Tongue (tissue), 3 donors: ENCODE measurements at places on chromosomes 7 and 10. TPM values are rescaled to one million over a fixed set of nuclear protein-coding genes. Genes with fewer than 3 reads are reported as not detected.
A peak's percentile ranks its signal among the peaks of the same experiment; 100 is the strongest.

Gene SFTPD
- 1.2 TPM for total RNA-seq

Gene ARL4A
- total RNA-seq: 34.3 TPM

Gene TCF7L2
- 17.2 TPM for total RNA-seq

Gene ASB4
- total RNA-seq: 26.9 TPM

Gene STEAP1B
- 3.0 TPM for total RNA-seq

Gene STAM
- total RNA-seq: 23.7 TPM

Gene GIMAP7
- 8.2 TPM for total RNA-seq

Gene PDE1C
- 9.9 TPM for total RNA-seq

Gene FXYD4
- total RNA-seq: not detected

Gene CDNF
- 4.8 TPM for total RNA-seq

Gene SEMA3C
- total RNA-seq: 212 TPM

Gene TMEM196
- total RNA-seq: not detected

Gene SFTPA1
- not detected for total RNA-seq

Gene SEC61A2
- total RNA-seq: 15.3 TPM

Gene NEURL1
- 46.2 TPM for total RNA-seq

Gene GNAT3
- total RNA-seq: 4.0 TPM

DNA sequence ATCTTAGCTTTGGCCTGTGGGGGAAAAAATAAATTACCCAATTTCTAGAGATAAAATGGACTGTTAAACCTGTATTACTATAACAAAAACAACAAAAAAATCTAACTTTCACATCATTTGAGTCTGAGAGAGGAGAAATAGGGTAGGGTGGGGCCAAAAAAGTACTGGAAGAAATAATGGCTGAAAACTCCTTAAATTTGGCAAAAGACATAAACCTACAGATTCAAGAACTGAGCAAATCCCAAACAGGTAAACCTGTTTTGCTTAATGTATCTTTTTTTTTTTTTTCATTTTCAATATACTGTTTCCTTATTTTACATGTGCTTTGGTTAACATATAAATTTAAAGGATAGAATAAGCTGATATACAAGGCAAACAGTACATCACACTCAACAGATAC lies 27.1 kb downstream of the SYPL1 start:
- DNase-seq: no peak

- DNase-seq: no peak
Measured at GRCh38 chr7:116679500-116679899, 7.5 kb downstream of the MET start.

DNA sequence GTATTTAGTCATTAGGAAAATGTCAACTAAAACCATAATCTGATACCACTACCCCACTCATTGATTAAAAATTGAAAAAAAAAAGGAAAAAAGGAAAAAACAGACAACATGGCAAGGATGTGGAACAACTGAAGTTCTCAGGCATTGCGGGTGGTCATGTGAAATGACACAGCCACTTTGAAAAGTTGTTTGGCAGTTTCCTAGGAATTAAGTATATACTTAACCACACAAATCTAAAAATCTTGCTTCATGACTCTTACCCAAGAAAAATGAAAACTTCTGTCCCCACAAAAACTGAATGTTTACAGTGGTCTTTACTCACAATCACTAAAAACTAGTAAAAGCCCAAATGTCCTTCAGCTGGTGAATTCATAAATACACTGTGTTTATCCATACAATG lies 254.5 kb downstream of the AHR start:
- DNase-seq: no peak

GRCh38 chr10:78806681-78807221 lies 262.0 kb upstream of the ZMIZ1 start:
- no peak for DNase-seq

DNA sequence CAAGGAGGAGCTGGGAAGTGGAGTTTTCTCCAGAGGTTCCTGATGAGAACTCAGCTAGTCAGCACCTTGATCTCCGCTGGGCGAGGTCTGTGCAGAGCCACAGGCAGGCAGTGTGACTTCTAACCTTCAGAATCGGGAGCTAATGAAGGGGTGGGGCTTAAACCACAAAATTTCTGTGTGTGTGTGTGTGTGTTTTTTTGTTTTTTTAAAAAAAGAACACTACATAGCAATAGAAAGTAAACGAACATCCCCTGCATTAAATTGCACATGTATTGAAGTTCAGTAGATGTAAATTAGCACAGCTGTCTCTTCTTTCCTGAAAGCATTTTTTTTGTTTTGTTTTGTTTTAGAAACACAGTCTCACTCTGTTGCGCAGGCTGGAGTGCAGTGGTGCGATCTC lies 46.2 kb downstream of the RBM17 start:
- no peak for DNase-seq

DNA sequence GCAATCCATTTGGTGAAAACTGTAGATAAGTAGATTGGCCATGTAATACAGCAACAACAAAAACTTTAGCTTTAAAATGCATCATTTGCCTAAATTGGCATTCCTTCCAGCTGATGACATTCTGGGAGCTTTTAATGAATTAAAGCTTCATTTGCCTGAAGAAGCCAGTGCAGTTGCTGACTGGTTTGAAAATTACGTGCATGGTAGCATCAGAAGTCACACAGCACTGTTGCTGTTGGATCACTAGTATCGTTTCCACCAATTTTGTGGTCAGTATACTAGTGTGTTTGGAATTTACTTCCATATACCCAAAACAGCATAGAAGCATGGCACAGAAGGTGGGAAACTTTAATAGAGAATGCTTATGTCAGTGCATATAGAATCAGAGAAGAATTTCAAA lies 194.9 kb downstream of the ETV1 start:
- DNase-seq: no peak

- DNase-seq: no peak
Measured at GRCh38 chr10:71272056-71272771, 46.8 kb upstream of the SLC29A3 start.

GRCh38 chr7:103944230-103944900 lies 45.1 kb downstream of the RELN start:
- DNase-seq: no peak

GRCh38 chr7:135180122-135180521 lies 9.6 kb upstream of the CYREN start:
- DNase-seq: no peak

DNA sequence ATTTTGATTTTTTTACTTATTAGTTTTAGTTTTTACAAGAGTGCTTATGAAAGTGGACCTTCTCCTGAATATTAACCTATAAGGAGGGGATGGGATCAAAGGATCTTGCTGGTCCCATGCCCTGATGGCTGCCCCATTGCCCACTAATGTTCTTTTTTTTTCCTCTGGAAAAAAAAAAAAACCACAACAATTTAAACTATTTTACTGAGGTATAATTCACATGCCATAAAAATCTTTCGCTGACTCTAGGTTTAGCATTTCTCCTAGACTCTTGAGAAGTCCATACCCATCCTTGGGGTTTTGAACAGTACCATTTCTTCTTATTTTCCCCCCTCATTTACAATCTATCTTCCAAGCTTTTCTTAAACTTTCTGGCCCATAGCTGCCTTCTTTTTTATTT lies 481.8 kb downstream of the TFEC start:
- no peak for DNase-seq

DNA sequence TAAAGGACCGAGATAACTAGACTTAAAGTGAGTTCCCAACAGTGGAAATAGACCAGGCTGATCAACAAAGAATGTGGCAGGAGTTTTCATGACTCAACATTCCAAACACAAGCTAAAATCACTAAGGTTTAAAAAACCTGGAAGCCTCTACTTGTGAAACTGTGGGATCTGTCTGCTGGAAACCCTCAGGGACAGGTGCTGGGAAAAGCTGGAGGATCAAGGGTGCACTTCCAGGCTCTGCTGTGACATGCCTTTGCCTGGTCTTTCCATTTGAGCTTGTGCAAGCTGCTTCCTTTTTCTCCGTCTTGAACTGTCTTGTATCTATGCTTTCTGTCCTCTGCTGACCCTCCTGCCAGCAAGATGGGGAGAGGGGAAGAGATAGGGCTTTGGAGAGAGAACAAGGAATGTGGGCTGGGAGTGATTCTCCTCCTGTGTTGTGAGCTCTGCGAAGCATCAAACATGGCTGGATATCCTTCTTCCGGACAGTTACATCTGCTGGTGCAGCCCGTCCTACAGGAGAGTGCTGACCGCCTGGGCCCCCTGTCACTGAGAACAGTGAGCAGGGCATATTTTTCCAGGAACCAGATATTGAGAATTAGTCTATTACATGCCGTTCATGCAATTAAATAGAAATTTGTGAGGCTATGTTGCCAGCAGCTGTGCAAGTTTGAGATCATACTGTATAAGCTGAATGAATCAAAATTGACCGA lies 25.5 kb downstream of the ARHGAP22 start:
- DNase-seq: peak; percentile 45

- peak; percentile 64 for DNase-seq
Measured at GRCh38 chr10:60139798-60140566, 233.6 kb upstream of the CCDC6 start.

DNA sequence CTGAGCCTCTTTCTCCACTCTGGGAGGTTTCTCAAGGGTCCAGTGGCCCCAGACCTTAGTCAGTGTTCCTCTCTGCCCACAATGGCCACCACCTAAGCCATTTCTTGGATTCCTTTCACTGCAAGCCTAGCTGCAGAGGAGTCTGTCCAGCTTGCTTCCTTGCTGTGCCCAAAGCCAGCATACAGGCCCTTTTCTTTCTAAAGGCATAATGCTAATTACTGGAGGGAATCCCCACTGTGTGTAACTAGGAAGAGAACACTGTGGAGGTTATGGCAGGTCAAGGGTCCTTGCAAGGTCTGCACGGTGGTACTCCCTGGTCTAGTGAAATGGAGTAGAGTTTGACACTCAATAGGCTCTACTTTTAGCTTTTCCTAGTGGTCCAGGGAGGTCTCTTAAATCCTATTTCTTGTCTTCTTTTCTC lies 70.4 kb upstream of the CC2D2B start:
- no peak for DNase-seq

GRCh38 chr10:120827251-120827875 lies 23.8 kb upstream of the WDR11 start:
- DNase-seq: no peak

DNA sequence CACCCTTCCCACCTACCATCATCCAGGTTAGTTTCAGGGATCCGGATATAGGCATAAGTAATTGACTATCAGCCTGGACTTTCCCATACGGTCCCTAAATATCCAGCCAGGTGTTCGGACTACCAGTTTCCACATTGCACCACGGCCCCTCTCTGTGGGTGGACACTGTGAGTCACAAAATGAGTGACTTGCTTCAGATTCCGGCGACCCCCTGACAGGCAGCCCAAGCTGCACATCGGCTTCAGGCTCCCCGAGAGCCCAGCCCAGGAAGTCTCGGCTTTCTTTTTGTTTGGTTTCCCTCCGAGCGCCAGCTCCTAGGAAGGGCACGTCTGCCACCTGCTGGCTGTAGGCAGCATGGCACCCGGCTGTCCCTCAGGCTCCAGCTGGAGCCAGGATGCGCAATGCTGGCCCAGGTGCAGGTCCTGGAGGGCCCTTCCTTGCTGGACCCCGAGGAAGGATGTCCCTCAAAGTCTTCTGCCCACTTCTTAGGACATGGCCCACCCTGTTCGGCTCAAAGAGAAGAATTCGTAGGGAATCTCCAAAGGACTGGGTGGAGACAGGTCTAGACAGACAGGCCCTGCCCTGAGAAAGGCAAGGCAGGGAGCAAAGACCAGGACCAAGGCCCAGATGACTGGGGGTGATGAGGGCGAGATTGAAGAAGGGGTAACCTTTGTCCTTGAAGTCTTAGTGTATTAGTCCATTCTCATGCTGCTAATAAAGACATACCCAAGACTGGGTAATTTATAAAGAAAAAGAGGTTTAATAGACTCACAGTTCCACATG lies 10.6 kb downstream of the HABP2 start:
- DNase-seq: peak; percentile 91

DNA sequence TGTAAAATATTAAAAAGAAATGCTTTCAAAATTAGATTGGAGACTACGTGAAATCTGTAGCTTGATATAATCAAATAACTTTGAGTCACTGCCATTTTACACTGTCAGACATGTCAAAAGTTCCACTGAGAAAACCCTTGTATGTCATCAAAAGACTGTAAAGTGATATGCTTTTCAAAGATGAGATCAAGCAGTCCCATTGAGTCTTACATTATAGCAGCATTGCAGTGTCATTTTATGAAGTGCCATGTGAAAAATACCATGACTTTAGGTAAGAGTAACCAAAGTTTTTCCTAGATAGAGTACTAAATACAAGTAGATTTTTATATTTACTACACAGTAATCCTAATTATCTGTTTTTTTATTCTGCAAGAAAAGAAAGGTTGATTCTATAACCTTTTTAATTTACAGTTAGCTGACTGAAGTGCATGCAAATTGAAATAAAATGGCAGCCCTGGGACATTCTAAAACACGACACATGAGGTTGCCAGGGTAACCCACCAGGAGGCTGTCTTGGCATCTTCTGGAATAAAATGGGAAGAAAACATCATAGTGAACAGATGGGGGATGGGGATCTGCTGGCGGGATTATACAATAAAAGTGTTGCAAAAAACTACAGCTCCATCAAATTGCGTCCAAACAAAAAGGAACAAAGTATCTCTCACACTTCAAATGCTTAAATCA lies 91.3 kb upstream of the TMEM106B start:
- no peak for DNase-seq

- no peak for DNase-seq
Measured at GRCh38 chr7:5453566-5454075, 30.0 kb upstream of the TNRC18 start.

DNA sequence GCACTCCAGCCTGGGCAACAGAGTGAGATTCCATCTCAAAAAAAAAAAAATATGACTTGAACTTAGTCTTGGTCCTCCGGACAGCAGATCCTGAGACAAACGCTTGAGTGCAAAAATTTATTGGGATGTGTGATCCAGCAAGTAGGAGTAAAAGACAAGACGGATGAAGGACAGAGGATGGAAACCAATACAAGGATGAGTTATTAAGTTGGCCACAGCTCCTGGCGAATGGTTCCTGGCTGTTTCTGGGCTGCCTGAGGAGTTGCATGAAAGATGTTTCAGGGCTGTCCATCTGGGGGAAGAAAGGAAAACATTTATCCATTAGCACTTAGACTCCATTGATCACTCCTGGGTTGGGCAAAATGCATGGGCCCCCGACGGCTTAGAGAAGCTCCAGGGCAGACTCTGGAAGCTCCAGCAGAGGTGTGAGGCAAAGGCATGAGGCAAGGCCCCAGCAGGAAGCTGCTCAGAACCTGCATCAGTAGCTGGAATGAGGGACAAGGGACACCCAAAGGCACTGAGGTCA lies 98.3 kb upstream of the ZNF438 start:
- DNase-seq: no peak

- peak; percentile 91 for DNase-seq
Measured at GRCh38 chr10:88926566-88927415, 25.8 kb downstream of the ACTA2 start.

- DNase-seq: peak; percentile 41
Measured at GRCh38 chr10:105691811-105692210, 1050.7 kb downstream of the SORCS3 start.

- DNase-seq: no peak
Measured at GRCh38 chr10:50968386-50969091, 83.1 kb upstream of the A1CF start.
